M059J (cell line): ENCODE measurements at places on chromosomes 5 and 9.
A peak's percentile ranks its signal among the peaks of the same experiment; 100 is the strongest.

GRCh38 chr5:72598401-72599064 lies 91.3 kb upstream of the ZNF366 start:
- DNase-seq, result peak; percentile 66

GRCh38 chr5:157606046-157606445 lies 30.5 kb upstream of the ADAM19 start:
- no peak for DNase-seq

- DNase-seq, result no peak
Measured at GRCh38 chr5:135822286-135822685, 12.2 kb upstream of the SLC25A48 start.

DNA sequence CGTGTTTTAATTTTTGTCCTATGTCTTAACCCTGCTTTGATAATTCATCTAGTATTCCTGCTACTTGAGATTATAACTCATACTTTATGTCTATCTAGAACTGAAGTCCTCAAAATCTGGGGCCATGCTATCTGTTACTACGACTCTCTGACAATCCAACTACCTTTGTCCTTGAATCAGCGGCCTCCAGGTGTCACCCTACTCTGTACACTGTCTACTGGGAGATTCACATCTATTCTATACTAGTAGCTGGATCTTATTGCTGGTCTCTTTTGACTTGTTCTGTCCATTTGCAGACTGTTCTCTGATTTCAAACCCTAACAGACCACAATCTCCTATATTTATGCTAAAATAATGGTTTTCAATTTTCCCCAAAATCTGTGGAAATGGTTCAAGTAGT lies 225.5 kb upstream of the ELAVL2 start:
- DNase-seq, result no peak

GRCh38 chr9:71975833-71976232 lies 64.4 kb downstream of the C9orf85 start:
- peak; percentile 25 for DNase-seq

DNA sequence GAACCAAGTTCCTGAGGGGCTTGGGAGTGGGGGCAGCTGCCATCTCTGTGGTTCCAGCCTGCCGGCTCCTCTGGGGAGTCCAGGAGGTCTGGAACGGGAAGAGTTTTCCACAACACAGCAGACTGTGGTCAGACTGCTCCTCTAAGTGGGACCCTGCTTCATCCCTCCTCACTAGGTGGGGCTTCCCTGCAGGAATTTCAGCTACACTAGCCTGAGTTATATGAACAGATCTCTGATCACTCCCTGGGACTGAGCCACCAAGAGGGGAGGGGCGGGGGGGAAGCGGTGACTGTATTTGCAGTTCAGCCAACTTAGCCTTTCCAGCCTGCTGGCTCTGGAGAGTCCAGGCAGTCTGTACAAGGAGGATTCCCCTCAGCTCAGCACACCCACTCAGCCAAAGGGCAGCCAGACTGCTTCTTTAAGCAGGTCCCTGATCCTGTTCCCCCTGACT lies 19.4 kb downstream of the DTWD2 start:
- DNase-seq, result no peak

- no peak for DNase-seq
Measured at GRCh38 chr9:114078021-114078780, at the start of gene AMBP. Gene AMBP (minus strand): TSS chr9:114078300. CDS start chr9:114078209, 91 bp downstream.

GRCh38 chr5:1655496-1656270 lies 131.9 kb upstream of the LPCAT1 start:
- no peak for DNase-seq

DNA sequence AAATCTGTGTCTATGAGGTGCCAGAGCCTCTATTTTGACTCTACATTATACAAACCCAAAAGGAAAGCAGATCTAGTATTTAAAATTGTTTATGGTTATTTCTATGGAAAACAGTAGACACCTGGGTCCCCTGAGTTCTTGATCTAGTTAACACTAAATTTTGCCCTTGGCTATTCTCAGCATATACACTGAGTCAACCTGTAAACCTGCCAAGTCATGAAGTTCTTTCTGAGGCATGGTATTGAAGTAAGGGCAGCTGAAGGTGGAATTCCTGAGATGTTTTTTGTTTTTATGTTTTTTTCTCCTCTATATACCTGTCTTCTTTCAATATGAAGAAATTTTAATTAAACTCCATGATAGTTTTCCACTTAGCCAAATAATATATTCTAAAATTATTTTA lies 120.2 kb downstream of the PDE4D start:
- DNase-seq, result peak; percentile 87

- DNase-seq, result peak; percentile 74
Measured at GRCh38 chr9:120480707-120481106, 99.3 kb downstream of the CDK5RAP2 start.

DNA sequence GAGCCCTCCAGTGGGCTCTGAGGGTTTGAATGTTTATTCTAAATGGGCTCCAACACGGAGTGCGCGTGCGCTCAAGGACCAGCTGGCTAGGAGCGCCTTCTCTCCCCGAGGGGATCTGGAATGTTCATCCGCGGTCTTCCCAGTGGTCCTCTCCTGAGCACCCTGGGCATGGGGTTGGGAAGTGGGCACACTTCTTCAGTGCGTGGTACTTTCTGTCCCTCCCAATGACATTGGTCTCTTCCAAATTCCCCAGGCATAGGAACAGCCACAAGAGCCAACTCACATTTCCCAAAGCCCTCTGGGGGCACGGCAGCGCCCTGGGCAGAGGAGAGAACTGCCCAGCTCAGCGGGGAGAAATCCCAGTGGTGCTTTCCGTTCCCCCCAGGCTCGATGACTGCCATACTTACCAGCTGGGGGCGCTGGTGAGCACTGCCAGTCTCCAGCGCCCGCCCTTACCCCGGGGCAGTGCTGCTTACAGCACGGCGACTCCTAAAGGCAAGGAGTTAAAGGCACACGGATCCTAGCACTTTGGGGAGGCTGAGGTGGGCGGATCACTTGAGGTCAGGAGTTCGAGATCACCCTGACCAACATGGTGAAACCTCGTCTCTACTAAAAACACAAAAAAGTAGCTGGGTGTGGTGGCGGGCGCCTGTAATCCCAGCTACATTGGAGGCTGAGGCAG lies 29.9 kb upstream of the OBP2B start:
- peak; percentile 16 for DNase-seq

GRCh38 chr9:37542895-37543294 lies 33.3 kb downstream of the FBXO10 start:
- DNase-seq, result peak; percentile 60

- no peak for DNase-seq
Measured at GRCh38 chr9:30937106-30937505, 1447.3 kb upstream of the ACO1 start.

DNA sequence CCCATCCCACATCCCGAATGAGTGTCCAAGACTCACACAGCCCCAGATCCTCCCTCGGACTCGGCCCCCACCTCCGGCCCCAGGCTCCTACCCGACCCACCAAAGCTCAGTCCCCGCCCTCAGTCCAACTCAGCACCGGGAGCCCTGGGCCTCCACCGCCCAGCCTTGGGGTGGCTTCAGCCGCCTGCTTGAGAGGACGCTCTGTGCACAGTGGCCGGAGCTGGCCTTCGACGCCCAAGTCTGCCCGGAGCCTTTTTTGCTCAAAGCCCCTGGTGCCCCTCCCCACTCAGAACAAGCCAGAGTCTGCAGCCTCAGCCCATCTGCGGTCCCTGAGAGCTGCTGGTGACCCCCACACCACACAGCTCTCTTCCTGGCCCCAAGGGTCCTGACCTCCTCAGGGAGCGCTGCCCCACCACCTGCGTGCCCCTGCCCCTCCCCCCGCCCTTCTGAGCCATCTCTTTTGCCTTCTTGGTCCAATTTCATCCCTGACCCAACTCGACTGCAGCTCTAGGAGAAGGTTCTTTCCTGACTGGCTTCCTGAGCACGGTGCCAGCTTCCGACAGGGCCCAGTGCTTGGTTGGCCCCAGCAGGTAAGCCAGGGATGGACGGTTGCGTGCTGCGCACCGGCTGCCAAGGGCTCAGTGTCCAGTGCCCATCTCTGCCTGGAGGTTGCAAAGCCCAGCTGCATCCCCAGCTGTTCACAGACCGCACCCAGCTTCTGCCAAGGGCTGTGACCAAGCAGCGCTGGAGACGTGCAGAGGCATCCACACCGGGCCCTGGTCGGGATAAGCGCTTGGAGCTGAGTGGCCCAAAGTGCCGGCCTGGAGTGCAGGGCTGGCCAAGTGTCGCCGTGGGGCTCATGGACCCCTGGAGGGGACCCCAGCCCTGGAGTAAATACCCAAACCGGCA lies 27.7 kb upstream of the NSMF start:
- DNase-seq, result no peak

GRCh38 chr5:170818232-170818631 lies 34.7 kb downstream of the GABRP start:
- DNase-seq, result no peak

DNA sequence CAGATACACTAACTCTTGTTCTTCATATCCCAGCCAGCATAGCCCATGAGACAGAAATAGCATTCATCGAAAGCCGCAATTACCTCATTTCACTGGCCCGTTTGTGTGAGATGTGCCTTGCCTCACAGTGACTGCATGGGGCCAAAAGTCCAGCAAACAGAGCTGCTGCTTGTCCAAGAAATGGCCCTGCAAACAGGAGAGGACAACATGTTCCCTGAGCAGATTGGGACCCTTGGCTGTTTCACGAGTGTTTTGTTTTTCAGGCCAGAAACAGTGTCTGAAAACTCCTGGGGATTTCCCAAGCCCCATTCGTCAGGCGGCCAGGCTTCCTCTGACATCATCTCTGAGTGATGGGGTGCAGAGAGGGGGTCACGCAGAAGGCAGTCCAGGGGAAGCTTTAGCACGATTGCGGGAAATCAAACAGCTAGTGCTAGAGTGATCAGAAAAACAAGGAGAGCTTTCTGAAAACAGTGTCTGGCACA lies 503.6 kb upstream of the PAPPA start:
- peak; percentile 94 for DNase-seq

DNA sequence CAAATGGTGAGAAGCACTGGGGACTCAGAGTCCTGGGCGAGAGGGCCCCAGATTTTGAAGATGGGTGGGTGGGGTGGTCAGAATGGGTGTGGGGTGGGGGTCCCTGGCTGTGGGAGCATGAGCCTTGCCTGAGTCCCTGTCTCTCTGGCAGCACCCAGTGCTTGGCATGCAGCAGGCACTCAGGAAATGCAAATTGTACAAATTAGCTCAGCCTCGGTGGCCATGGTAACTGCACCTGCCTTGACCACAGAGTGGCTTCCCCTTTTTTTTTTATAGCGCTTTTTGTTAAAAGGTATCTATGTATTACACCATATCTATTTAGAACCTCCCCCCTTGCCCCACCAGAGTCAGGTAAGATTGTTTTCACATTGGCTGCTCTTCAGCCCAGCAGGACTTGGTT lies 19.2 kb upstream of the PITX1 start:
- DNase-seq, result no peak

- DNase-seq, result peak; percentile 81
Measured at GRCh38 chr5:174323878-174324281, 278.4 kb downstream of the NSG2 start.

DNA sequence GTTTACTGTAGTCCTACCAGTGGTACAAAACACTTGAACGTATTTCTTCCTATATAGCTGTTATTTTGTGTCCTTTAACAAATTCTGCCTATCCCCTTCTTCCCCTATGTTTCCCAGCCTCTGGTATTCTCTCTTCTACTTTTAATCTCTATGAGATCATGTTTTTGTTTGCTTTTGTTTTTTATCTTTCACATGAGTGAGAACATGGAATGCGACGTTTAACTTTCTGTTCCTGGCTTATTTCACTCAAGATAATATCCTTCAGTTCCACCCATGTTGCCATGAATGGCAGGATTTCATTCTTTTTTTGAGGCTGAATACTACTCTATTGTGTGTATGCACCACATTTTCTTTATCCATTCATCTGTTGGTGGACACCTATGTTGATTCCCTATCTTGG lies 634.4 kb upstream of the WWC1 start:
- DNase-seq, result no peak

DNA sequence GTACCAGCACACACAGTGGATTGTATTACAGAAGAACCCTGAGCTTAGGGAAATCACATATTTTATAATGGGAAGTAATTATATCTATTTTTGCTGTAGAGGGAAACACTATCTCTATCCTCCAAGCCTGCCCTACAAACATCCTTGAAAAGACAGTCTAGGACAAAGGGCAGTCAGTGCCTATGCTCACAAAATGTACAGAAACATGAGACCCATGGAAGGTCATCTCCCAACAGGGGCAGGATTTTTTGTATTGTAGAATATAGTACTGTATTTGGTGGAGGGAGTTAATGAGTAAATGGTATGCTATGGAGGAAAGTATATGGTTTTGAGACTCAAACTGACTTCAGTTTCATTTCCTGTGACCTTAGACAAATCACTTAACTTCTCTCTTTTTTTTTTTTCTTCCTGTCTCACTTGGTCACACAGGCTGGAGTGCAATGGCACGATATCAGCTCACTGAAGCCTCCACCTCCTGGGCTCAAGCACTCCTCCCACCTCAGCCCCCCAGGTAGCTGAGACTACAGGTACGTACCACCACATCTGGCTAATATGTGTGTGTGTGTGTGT lies 5.8 kb upstream of the RAB14 start:
- no peak for DNase-seq

DNA sequence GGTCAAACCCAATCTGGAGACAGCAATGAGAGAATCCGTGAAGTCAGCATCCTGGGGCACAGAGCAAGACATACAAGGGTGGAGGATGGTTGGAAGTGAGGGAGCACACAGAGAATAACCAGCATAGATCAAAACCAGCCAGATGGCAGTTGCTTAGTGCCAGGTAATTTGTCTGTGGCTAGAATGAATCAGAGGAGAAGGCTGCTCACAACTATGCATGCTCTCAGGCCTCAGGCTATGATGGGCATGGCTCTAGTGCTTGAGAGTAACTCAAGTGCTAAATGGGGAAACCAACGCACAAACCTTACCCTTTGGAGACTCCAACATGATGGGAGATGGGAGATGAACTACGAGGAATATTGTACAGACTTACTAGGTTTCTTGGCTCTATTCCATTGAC lies 160.8 kb downstream of the DMRT2 start:
- DNase-seq, result peak; percentile 61

GRCh38 chr5:80916676-80917075 lies 43.5 kb upstream of the RASGRF2 start:
- DNase-seq, result no peak

GRCh38 chr9:89742660-89743059 lies 137.8 kb downstream of the GADD45G start:
- no peak for DNase-seq

DNA sequence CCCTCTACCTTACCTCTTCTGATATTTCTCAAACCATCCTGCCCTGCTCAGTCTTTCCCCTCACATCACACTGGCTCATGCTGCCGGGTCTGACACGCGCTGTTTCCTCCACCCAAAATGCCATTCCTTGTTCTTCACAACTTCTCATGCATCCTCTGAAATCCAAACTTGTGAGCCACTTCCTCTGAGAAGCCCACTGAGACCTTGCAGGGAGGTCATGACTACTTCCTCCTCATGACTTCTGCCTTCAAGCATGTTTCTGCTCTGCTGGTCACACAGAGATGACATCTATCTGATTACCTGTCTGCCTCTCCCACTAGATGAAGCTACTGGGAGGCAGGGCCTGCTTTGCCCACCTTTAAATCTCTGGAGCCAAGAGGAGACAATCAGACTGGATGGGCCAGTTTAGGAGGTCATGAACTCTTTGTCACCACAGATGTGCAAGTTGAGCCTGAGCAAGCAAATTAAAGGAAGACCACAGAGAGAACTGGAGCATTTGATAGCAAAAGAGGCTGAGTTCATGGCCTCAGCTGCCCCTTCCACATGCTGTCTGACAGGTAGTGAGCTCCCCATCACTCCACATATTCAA lies 119.8 kb upstream of the TBC1D2 start:
- peak; percentile 72 for DNase-seq
